Activated CD4-positive, alpha-beta T cell treated with anti-CD3 and anti-CD28 coated beads for 36 hours (primary cell): ENCODE measurements at places on chromosomes 7 and 10. TPM values are rescaled to one million over a fixed set of nuclear protein-coding genes. Genes with fewer than 3 reads are reported as not detected.

- no peaks in the 10 kb centered on the region for H3K27me3 ChIP-seq
- H3K4me1 ChIP-seq: no peaks in the 10 kb centered on the region
- H3K36me3 ChIP-seq: no peaks in the 10 kb centered on the region
- no peak overlapping the region for H3K4me3 ChIP-seq
- H3K27ac ChIP-seq: no peak overlapping the region
Measured at GRCh38 chr7:120370954-120371353, 98.0 kb downstream of the KCND2 start.

DNA sequence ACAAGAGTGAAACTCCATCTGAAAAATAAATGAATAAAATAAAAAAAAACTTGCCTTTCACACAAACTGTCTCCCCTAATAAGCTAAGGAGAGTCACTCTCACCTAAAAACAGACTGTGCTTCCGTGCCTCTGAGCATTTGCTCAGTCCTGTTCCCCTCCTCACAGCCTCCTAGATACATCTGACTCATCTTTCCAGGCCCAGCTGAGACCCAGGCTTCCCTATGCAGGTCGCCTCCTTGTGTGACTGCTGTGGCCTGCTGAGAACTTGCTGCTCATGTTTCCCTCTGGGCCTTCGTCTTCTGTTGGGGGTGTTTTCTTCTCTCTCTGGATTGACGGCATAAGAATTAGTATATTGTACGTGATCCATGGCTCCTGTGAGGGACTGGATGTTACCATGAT, 777.7 kb downstream of the LRMDA start:
- no peak overlapping the region for H3K27ac ChIP-seq
- H3K27me3 ChIP-seq: no peaks in the 10 kb centered on the region
- H3K4me3 ChIP-seq: no peak overlapping the region
- no peaks in the 10 kb centered on the region for H3K4me1 ChIP-seq
- DNase-seq: no peak
- no peaks in the 10 kb centered on the region for H3K36me3 ChIP-seq

Gene IDI2
- total RNA-seq: not detected

DNA sequence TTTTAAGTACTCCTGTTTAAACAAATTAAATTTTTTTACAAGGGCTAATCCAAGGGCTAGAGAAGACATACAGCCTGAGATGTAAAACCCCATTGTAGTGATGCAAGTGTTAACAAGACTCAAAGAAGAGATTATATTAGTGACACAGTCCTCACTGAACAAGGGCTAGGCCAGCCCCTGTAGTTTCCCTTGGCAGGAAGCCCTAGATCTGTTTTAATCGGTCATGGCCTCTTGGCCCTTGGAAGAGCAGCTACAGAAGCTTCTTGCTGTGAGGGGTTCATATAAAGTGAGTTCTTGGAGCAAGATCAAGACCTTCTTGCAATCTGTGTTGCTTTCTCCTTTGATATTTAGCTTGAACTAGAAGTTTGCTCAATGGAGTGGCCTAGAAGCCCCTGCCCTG, 1339.4 kb downstream of the XPNPEP1 start:
- H3K36me3 ChIP-seq: no peaks in the 10 kb centered on the region
- no peaks in the 10 kb centered on the region for H3K4me1 ChIP-seq
- H3K27me3 ChIP-seq: no peaks in the 10 kb centered on the region
- no peak overlapping the region for H3K4me3 ChIP-seq

DNA sequence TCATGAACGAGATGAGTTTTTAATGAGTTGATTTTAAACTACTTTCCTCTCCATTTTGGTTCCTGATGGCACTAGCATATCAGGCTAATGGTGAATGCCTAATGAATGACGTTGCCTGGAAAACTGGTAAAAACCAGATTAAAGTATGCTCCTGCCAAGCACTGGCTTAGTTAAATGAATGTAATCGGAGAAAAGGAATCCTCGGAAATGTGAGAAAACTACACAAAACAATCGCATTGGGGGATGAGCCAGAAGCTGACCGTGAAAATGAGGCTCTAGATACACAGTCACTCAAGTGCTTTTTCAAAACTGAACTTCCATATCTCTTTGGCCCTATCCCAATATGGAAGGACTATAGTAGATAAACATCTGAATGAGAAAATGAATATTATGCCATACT, 153.8 kb upstream of the COL1A2 start:
- DNase-seq: no peak
- no peak overlapping the region for H3K4me3 ChIP-seq
- no peak overlapping the region for H3K27ac ChIP-seq
- no peaks in the 10 kb centered on the region for H3K4me1 ChIP-seq
- H3K27me3 ChIP-seq: no peaks in the 10 kb centered on the region
